ENCODE measurements at places on chromosomes 11 and 22. TPM values are rescaled to one million over a fixed set of nuclear protein-coding genes. Genes with fewer than 3 reads are reported as not detected.

DNA sequence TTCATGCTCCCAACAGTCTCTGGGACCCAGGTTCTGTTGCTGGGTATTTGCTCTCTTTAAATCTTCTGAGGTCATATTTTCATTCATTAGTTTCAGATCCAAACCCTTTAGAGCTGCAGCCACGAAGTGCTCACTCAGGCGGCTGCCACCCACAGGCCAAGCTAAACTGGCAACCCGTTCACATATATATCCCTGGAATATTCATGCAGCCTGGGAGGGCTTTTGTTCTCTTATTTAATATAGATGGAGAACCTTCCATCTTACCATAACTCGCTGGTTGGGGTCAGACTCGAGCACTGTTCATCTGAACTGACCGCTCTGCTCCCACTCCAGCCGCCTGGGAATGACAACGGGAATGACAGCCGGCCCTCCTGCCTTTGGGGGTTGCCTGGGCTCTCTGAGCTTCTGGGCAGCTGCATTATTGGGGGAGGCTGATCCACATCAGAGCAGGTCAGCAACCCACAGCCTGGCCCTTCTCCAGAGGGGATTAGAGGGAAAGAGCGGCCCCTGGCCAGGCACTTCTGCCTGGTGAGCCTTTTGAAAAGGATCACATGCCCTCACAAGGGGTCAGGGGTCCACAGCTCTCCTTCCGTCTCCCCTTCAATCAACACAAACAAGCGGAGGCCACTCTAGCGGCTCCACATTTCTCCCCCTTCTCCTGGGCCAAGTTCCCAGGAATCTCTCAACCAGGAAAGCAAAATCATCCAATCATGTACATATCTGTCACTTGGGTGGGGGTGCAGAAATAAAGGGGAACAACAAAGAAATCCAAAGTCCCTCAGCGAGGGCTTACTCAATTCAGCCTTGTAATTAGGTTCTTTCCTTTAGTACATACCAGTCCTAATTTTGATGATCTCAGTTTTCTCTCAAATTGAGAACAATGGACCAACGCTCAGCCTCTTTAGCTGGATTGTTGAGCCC is 11.8 kb downstream of the TMEM184B start:
- DNase-seq, result no peak

- DNase-seq, result peak; percentile 87
Measured at GRCh38 chr22:35660291-35661127, 12.3 kb downstream of the APOL6 start.

DNA sequence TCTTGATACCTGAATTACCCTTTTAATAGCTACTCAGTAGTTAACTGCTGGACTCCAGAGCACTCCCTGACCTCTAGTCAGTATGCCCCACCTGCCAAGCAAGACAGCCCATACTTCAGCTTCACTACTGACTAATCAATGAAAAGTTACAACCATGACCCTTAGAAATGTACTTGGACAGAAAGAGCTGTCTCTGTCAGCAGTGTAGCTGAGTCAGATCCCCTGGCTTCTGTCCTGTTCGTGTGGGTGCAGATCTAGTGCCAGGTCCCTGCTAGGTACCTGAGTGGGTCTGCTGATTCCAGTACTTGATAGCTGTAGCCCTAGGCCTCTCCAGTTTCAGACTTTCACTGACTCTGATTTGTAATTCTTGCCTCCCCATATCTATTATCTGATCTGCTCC is 265.8 kb upstream of the POU2AF2 start:
- no peak for DNase-seq

DNA sequence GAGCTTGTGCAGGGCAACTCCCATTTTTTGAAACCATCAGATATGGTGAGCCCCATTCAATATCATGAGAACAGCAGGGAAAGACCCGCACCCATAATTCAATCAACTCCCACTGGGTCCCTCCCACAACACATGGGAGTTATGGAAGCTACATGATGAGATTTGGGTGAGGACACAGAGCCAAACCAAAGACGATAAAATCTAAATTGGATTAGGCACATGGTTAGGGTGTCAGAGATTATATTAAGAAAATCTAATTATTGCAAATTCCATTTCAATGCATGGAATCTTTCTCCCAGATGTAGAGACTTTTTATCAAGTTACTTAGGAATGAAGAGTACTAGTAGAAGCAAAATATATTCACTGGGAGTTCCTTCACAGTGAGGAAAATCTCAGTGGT is 324.9 kb downstream of the JRKL start:
- no peak for DNase-seq

DNA sequence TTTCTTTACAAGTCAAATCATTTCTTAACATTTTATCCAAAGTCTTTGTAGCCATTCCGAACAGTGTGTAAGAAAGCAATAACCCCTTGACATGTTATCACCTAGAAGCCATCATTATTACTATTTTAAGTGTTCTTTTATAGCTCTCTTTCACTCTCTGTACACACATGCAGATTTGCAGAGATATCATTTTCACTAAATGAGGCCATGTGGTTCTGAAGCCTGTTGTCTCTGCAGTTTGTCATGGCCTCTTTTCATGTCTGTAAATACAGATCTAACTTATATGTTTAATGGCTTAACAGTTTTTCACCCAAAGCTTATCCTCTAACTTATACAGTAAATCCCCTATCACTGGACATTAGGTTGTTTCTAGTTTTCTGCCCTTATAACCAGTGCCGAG is 166.8 kb downstream of the MYO18B start:
- DNase-seq, result no peak

- DNase-seq, result no peak
Measured at GRCh38 chr11:45659031-45659817, 6.2 kb downstream of the CHST1 start.

GRCh38 chr22:45784357-45785277 is 113.0 kb downstream of the ATXN10 start:
- DNase-seq, result no peak

DNA sequence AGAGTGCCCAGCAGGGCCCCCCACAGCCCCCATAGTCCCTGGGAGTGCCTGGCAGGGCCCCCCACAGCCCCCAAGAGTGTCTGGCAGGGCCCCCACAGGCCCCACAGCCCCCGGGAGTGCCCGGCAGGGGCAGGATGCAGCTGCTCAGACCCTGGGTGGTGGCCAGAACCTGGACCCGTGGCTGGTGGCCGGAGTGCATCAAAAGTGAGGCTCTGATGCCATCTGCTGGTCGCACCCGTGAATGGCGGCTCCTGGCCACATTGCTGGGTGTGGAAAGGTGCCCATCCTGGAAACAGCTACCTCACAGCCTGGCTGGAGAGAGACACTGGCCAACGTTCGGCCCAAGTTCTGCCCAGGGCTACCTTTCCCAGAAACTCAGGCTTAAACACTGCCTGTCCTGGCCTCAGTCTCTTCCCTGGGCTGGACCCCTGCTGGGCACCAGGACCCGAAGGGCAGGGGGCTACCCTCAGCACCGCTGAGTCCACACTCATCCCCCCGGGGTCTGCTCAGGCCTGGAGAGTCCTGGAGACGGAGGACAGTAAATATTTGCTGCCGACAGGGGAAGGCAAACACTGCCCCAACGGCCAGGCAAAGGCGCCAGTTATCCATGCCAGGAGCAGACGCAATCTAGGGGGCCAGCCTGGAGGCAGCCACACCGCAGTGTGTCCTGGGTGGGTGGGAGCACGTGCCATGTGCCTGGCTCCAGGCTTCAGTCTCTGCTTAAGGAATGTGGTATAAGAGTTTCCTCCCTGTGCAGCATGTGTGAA is 4.4 kb downstream of the INS start:
- peak; percentile 66 for DNase-seq

GRCh38 chr11:75107187-75107586 is 10.5 kb upstream of the OR2AT4 start:
- DNase-seq, result no peak

DNA sequence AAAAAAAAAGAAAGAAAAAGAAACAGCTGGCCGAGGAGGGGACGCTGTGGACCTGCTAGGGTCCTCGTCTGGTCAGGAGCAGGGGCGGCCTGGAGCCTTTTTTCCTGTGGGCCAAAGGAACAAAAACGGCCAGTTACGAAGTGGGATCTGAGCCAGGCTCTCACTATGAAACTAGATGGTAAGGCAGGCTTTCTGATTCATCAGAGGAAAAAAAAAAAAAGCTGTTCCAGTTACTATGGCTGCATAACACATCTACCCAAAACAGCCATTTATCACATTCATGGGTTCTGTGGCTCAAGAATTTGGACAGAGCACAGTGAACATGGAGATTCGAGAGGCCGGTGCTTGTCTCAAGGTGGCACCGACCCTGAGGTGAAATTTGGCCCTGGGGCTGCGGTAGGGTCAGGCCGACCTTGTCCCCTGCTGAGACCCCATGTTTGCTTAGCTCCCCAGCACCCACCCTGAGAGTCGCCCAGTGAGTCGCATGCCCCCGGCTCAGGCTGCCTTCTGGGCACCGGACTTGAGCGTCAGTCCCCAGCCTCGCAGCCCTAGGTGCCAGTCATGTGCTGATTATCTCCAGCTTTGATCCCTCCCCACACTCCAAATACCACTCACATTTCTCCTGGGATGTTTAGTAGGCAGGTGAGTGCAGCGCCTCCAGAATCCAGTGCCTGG is 34.2 kb downstream of the MRGPRD start:
- DNase-seq, result no peak

DNA sequence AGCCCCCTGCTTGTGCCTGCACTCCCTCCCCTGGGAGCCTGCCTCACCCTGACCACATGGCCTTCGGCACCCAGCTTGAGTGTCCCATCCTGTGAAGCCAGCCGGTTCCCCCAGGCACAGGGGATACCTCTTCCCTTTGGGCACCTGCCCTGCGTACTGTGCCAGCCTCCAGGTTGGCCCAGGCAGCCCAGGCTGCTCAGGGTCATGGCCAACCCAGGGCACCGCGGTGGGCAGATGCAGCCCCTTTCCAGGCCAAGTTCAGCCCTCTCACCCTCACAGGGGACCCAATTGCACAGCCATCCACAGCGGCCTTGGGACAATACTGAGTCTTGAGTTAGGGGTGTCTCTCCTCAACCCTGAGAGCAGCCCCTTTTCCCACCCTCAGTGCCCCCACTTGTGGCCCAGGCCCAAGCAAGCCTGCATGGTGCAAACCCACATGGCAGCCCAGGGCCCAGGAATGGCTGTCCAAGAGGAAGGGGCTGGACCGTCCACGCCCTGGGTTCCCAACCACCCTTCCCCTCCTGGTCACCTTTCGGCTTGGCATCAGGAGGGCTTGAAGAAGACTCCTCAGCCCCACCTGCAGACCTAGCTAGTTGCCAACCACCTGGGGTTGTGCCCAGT is 87.7 kb downstream of the CDKN1C start:
- no peak for DNase-seq

GRCh38 chr11:90332415-90332814 is 109.6 kb upstream of the CHORDC1 start:
- DNase-seq, result no peak

DNA sequence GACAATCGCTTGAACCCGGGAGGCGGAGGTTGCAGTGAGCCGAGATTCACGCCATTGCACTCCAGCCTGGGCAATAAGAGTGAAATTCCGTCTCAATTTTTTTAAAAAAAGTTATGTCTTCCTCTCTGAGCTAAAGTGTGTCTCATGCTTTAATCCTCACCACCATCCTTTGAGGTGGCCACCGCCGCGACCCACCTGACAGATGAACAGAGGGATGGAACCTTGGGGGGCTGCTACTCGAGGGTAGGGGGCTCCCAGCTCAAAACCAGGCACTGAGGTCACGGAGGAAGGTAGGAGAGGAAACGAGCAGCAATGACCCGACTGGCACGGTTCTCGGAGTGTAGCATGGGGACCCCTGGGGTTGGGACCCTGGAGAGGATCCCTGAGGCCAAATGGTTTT is 10.7 kb upstream of the POLDIP3 start:
- DNase-seq, result no peak

GRCh38 chr22:19477321-19478044 is 1.5 kb downstream of the UFD1 start:
- peak; percentile 36 for DNase-seq

DNA sequence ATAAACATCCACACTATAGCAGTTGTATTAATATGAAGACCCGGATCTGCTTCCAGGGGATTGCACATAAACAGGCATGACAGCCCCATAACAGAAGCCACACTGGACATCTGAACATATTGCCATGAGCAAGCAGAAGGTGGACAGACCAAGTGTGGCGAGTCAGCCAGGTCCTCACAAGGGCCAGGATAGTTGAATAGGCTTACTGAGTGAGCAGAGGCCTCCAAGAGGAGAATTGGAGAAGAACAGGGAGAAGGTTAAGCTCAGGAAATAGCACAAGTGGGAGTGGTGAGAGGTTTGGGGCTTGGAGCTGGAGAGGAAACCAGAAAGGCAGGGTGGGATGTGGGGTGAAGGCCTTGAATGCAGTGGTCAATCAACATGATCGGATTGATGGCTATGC is 10.8 kb downstream of the SLC35C1 start:
- DNase-seq, result no peak

- no peak for DNase-seq
Measured at GRCh38 chr11:1468002-1468401, 18.6 kb downstream of the MOB2 start.

GRCh38 chr11:1505480-1505879 is 18.9 kb upstream of the MOB2 start:
- DNase-seq, result no peak

GRCh38 chr11:31783252-31783651 is 27.9 kb downstream of the PAX6 start:
- DNase-seq, result no peak

DNA sequence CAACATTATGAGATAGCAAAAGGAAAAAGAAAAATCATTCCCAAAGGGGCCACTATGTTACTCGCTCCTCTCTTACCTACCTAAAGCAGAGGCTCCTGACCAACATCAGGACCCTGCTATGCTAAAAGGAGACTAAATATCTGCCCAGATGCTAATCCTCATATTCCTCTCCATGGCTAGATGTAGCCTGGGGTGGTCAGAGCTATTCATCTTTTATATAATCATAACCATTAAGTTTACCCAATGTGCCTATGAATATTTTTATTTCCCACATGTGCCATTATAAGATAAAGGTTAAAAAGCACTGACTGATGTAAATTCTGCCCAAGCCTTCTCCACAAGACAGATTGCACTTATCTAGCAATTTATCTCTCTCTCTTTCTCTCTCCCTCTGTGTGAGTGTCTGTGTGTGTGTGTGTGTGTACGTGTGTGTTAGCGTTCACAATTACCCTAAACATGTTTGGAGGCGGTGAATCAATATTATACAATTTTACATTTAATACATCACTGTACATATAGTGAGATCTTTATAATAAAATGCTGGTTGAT is 41.2 kb upstream of the ANO5 start:
- no peak for DNase-seq

Gene GNG3
- not detected for total RNA-seq

Gene MS4A6A
- total RNA-seq, result 1.8 TPM

Gene GRAP2
- total RNA-seq, result 92.2 TPM

Gene TRMT2A
- total RNA-seq, result 86.5 TPM

Gene TMPRSS6
- total RNA-seq, result 1.1 TPM

Gene SYT7
- not detected for total RNA-seq

Gene PRG2
- total RNA-seq, result not detected

Gene KRTAP5-10
- total RNA-seq, result not detected

Gene DLG2
- 2.9 TPM for total RNA-seq

Gene DRD2
- not detected for total RNA-seq

Gene PLAAT5
- 3.0 TPM for total RNA-seq

Gene TRPM5
- not detected for total RNA-seq

Gene ACR
- total RNA-seq, result not detected

Gene PRR33
- total RNA-seq, result 0.14 TPM

Gene NLRP10
- total RNA-seq, result not detected

Gene SLC35E4
- 2.9 TPM for total RNA-seq

Gene APOL5
- total RNA-seq, result not detected

Gene MFRP
- not detected for total RNA-seq

Gene ROBO4
- not detected for total RNA-seq

Gene KCNQ1
- 3.3 TPM for total RNA-seq

Gene SLC25A45
- total RNA-seq, result 61.1 TPM

All from natural killer cell (primary cell).